ENCODE measurements at places on chromosomes 3 and 15.

DNA sequence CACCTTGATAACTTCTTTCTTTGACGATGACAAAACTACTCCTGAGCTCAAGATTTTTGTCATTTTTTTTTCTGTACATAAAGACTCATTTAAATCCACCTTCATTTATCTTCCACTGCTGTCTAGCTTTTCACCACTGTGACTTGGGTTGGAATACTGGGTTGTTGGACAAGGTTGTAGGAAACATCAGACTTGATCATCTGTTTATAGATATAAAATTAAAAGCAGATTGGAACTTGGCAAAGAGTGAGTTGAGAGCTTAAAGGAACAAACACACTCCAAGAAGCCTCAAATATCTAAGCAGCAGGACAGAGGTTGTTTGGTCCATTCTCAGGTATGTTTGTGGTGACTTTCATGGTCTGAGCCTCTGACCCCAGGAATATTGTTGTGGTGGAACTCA lies 141.7 kb upstream of the NDN start:
- no peak for DNase-seq

GRCh38 chr15:44735482-44736180 lies 697 bp upstream of the TRIM69 start:
- peak; percentile 14 for DNase-seq

DNA sequence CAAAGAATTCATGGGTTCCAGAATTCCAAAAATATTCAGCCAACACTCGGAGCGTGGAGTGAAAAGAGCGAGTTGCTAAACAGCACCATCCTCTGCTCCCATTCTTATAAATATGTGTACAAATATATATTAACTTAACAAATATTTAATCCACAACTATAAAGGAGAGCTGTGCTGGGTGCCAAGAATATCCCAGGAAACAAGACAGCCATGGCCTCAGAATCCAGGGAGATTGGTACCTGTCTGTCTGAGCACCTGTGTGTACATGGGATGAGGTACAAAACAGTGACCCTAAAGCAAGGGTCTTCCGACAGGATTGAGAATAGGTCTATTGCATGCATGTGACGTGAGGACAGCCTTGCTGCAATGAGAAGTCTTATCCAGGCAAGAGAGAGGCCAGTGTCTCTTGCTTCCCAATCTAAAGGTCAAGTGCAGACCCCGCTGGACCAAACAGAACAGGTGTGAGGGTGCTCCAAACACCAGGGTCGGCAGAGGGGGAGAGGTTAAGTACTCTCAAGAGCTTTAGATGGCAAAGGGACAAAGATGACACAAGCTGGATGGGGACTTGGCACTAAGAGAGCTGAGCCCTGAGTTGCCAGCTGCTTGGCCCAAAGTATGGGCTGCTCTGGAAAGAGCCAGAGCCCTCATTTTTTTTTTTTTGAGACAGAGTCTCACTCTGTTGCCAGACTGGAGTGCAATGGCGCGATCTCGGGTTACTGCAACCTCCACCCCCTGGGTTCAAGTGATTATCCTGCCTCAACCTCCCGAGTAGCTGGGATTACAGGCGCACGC lies 36.2 kb downstream of the HOMER2 start:
- no peak for DNase-seq

GRCh38 chr15:84924077-84924731 lies 39.7 kb downstream of the SLC28A1 start:
- no peak for DNase-seq

DNA sequence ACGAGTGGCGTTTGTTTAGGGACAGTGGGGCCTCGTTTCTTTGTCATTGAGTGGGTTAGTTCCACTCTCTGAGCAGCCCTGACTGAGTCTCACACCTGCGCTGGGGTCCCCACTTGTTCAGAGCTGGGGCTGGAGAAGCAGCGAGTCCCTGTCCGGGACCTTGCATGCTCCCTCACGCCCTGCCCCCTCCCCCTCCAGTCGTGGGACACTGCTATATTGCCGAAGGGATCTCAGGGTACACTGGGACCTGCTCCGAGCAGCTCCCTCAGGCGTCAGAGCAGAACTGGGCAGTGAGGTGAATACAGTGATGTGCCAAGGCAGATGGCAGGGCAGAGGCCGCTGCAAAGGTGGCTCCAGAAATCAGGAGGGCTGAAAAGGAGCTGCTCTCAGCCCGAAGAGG lies 59.9 kb upstream of the KLF13 start:
- no peak for DNase-seq

- peak; percentile 20 for DNase-seq
These were observed 16.5 kb downstream of the EMC3 start for GRCh38 chr3:9970020-9970652.

- DNase-seq, result peak; percentile 26
These were observed 44.3 kb upstream of the DYNC1LI1 start for GRCh38 chr3:32614956-32615355.

GRCh38 chr3:147417551-147418295 lies 8.6 kb downstream of the ZIC1 start:
- DNase-seq, result no peak

DNA sequence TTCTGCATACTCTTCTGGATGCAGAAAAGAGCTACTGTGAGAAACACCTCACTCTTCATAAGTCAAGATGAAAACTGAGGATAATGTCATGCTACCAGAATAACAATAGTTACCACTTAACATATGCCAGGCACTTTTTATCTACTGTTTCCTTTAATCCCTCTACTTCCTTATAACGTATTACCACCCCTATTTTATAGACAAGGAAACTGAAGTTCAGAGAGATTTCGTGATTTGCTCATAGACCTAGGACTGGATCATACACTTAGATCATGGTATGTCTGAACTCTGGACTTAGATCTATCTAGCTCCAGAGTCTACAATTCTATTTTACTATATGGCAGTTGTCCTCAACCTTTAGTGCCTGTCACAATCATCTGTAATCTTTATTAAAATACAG lies 155.7 kb upstream of the TSPAN3 start:
- DNase-seq, result no peak

DNA sequence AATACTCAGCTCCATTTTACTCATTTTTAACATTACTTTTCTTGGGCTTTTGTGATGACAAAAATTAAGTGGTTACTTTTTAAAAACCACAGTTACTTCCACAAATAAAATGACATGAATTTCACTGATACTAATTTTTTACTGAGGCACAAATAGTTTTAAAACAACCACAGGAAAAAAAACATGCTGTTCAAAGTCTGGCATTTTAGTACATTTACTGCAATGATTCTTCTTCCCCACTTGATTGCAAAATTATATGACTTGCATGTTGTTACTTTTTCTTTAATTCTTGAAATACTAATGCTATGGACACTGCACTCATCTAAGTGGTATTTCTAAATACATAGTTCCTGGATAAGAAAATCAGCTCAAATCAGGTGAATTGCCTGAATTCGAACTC lies 24.8 kb upstream of the SLMAP start:
- DNase-seq, result peak; percentile 28

GRCh38 chr3:156674911-156675829 lies 780 bp downstream of the TIPARP start:
- DNase-seq, result peak; percentile 52

DNA sequence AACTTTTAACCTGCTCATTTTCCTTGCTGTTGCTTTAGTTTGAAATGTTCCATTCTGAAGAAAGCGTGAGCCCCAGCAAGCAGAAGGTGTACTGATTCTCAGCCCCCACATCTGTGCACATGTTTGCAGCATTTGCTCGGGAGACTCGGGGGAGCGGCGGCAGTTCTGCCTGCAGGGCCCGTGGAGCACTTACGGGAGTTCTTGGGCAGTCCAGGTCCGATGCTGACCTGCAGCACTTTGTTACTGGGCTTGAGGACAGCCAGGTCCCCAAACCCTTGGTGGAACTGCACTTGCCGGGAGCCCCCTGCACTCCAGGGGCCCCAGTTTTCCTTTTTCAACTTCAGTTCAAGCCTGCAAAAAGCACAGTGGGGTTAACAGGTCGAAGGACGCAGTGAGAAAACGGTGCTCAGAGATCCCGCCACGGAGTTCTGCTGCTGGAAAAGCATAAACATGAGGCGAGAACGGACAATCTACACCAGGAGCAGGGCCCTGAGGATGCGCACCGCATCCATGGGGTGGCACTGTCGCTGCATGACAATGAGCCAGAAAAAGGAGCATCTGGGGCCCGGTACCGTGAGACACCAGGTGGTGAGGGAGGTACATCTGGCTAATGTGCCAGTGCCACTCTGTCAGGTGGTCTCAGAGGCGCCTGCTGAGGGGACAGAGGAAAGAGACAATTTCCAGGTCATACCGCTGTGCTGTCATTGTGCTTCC lies 45.6 kb upstream of the LDHAL6B start:
- no peak for DNase-seq

GRCh38 chr3:115403786-115404185 lies 219.5 kb upstream of the GAP43 start:
- DNase-seq, result no peak

DNA sequence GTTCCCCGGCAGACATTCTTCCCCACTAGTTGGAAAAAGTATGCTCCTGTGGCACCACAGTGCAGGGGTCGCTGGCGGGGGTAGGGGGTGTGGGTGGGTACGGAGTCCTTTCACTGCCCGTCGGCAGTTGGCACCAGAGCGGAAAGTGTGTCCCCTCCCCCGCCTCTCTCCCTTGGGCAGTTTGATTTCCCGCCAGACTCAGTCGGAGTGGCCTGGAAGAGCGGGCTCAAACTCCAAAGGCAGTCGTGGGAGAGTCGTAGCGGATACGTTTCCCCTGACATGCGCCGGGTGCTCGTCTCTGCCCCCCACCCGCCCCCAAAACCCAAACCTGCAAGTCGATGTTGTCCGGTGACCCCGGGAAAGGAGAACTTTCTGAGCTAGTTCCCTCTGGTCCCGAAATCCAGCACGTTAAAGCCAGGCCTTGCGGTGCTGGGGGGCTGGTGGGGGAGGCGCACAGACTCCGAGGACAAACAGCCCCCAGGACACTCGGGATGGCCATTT lies 4.4 kb upstream of the FOXB1 start:
- no peak for DNase-seq

DNA sequence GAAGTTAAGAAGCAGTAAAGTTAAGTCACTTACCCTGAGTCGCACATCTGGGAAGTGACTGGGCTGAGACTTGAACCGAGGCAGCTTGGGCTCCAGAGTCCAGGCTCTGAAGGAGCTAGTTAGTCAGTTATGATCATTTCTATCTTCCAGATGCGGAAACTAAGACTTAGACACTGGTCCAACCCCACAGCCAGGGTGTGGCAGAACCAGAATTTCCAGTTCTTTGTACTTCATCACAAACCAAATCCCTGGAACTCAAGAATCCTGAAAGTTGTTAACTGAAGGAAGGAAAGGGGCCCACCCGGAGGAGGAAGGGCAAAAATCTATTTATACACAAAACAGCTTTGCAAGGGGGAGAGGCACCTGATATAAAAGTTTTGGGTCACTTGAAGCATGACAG lies 389.9 kb downstream of the SHQ1 start:
- DNase-seq, result no peak

DNA sequence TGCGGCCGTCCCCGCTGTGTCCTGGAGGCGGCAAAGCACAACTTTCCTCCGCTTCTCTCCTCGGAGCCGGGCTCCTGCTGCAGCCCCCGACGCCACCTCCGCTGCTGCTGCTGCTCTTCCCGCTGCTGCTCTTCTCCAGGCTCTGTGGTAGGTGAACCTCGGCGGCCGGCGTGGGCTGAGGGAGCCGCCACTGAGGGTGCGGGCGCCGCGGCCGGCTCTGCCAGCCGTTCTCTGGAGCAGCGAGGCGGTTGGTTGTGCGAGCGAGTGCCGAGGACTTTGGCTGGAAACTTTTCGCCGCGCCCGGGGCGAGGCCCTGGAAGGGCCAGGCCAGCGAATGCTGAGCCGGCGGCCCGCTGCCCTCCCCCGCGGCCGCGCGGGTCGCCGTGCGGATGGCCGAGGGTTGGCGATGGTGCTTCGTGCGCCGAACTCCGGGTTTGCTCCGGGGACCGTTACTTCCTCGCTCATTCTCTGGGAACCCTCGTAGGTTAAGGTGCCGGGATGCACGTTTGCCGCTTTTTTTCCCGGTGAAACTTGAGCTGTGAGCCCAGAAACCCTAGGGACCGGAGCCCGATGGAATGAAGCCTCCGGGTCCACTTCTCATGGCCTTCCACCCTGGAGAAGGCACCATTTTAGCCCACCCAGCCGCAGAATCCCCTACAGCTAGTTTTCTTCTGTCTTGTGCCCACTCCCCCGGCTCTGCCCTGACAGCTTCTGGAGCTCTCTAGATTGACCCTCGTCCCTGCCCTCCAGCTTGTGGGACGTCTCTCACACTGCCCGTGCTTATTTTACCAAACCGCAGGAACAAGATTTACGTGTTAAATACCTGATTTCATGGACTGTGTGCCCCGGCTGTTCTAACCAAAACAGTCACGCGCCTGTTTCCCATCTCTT lies 660 bp downstream of the NECTIN3 start:
- no peak for DNase-seq

All from fibroblast of skin of scalp (primary cell).